Stimulated activated CD8-positive, alpha-beta memory T cell treated with anti-CD3 and anti-CD28 coated beads, Interleukin-2, amount 100 ng/mL, for 1 hour (primary cell): ENCODE measurements at places on chromosomes 6 and 20.

DNA sequence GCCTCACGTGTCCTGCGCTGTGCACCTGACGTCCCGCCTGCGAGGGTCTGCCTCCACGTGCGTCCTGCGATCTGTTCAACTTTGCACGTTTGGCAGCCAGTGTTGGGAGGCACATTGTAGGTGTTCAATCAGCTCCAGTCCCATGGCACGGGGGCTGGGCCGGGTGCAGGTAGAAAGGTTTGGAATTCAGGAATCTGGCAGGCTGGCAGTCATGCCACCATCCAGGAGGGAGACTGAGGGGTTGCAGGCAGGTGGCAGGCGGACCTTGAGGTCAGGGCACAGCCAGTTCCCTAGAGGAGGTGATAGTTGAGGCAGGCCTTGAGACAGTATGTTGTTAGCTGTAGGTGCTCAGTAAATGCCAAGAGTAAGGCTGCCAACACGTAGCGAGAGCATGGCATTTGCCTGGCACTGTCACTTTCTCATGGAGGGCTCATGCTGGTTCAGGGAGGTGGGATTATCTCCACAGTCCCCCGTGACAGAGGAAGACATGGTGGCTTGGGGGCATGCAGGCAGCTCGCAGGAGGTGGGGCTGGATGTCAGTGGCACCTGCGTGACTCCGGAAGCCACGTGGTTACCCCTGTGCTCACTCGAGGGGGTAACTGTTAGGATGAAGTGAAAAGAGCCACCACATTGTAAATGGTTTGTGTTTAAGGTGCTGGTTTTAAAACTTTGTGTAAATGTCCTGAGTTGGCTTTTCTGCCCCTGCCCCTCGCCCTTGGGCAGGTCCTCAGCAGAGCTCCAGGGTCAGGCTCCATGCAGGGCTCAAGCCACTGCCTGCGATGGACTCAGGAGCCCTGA, 111.8 kb upstream of the FRMD1 start:
- no peak for DNase-seq

DNA sequence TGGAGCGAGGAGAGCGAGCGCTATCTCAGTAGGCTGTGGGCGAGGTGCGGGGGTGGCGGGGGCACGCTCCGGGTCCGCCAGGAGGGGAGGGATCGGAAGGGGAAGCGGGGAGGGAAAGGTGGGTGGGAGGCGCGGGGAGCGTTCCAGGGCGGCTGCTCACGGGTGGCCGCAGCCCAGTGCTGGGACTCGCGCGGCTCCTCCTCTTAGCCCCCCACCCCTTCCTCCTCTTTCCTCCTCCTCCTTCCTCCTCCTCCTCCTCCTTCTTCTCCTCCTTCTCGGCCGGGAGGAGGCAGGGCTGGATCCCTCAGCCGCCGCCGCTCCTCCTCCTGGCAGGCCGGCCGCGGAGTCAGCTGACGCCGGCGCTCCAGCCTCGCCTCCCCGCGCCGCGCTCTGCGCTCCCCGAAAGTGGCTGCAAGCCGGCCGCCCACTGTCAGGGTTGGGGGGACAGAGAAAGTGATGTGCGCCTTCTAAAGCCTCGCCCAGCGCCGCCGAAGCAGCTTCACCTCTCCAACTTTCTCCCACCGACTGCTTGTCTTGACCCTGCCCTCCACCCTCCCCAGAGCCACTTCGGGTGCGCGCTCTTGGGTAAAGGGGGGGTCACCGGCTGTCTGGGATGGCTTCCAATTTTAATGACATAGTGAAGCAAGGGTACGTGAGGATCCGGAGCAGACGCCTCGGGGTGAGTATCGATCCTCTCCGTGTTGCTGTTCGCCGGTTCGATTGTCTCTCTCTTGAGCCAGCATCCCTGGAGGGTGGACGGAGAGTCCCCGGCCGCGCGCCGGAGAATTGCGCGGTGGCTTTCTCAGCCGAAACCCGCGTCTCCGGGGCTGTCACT, at the start of gene DOK5:
TSS of gene DOK5 (plus strand) at position 260 of the 835 bp plus-strand sequence. CDS start at position 614, 354 bp downstream.
- no peak for DNase-seq

- no peak for DNase-seq
Observed at GRCh38 chr6:157787080-157787479, 36.0 kb upstream of the SNX9 start.

- DNase-seq: no peak
Observed at GRCh38 chr6:124283486-124283885, 479.8 kb downstream of the NKAIN2 start.

- DNase-seq: no peak
Observed at GRCh38 chr6:162670345-162670744, 57.2 kb downstream of the PRKN start.

- no peak for DNase-seq
Observed at GRCh38 chr20:45518282-45518681, 2.9 kb upstream of the SPINT3 start.

- no peak for DNase-seq
Observed at GRCh38 chr6:116439522-116440051, 21.6 kb upstream of the CALHM6 start.

DNA sequence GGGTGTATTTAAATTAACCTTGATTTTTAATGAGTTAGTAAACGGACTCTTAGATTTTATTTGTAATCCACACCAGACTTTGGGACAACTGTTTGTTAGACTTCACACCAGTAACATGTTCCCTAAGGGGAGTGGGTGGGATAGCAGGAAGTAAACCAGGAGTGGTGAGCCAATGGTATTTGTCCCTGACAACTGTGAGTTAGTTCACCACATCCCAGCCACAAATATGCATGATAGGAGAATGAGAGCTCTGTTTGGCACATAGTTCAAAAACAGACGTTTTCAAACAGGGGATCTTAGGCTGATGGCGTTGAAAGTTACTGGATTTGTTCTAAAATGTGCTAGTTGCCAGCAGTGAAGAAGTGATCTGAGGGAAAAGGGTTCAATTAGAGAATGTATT, 18.7 kb upstream of the COL10A1 start:
- DNase-seq: no peak

- DNase-seq: no peak
Observed at GRCh38 chr6:111846066-111846465, 27.2 kb downstream of the FYN start.

GRCh38 chr6:157988700-157989063, 7.0 kb downstream of the SYNJ2 start:
- no peak for DNase-seq

DNA sequence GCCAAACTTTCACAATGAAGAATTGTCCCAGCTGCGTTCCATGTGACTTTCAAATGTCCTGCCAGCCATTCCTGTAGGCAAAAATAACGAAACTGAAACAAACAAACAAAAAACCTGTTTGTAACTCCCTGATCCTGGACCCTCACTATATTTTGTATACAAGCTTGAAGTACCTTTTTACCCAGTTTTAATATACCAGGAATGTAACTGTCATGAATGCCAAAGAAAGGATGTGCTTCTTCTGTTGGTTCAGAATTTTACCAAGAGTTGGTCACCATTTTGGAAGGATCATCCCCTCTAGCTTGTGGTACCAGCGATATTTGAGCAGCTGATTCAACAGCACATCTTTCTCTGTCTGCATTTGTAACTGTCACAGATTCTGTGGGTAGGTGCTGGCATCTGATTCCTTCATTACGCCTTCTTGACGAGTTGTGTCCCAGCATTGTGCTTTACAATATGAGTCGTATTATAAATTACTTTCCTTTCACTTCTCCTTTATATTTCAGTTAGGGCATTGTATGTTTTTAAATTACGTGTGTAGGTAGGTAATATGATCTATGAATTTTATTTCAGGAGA, 93.9 kb downstream of the DLGAP4 start:
- DNase-seq: no peak

- DNase-seq: no peak
Observed at GRCh38 chr6:135701426-135701825, 150.1 kb upstream of the PDE7B start.

DNA sequence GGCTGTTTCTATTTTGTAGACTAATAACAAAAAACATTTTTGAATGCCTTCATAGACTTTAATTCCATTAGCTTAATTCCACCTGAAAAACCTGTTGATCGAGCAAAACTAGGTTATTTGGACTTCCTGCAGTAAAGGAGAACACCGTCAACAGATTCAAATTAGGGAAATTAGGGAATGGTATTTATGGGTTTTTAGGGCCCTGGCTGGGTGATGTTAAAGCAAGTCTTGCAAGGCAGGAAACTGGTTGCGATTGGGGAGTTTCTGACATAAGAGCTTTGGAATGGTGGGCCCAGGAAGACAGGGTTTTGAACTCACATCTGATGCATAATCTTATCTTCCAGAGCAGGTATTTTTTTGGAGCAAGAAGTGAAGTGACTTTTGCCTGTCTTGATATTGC, 40.1 kb upstream of the TFAP2C start:
- no peak for DNase-seq

- no peak for DNase-seq
Observed at GRCh38 chr20:16062661-16063581, 510.3 kb downstream of the KIF16B start.
